GF-D8 (cell line): ENCODE measurements at places on chromosomes 5 and 9.

- no peak for DNase-seq
Measured at GRCh38 chr5:131272724-131273123, 8.9 kb downstream of the CDC42SE2 start.

- no peak for DNase-seq
Measured at GRCh38 chr9:118009614-118010013, 305.4 kb downstream of the TLR4 start.

DNA sequence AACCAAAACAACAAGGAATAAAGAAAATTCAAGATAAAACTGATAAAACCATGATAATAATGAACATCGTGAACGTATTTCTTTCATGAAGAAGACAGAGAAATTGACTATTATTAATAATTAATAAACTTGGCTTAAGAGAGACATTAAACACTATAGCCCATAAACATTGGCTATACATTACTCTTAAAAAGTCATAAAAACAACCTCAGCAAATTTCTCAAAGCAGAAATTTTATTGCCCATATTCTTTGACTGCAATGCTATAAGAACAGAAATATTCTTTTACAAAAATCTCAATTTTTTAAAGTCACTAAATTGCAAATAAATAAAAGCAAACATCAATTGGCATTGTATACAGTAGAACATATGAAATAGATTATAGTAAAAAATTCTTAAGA lies 42.5 kb downstream of the CSF2 start:
- no peak for DNase-seq

- no peak for DNase-seq
Measured at GRCh38 chr5:125006011-125006685, 259.7 kb upstream of the ZNF608 start.

DNA sequence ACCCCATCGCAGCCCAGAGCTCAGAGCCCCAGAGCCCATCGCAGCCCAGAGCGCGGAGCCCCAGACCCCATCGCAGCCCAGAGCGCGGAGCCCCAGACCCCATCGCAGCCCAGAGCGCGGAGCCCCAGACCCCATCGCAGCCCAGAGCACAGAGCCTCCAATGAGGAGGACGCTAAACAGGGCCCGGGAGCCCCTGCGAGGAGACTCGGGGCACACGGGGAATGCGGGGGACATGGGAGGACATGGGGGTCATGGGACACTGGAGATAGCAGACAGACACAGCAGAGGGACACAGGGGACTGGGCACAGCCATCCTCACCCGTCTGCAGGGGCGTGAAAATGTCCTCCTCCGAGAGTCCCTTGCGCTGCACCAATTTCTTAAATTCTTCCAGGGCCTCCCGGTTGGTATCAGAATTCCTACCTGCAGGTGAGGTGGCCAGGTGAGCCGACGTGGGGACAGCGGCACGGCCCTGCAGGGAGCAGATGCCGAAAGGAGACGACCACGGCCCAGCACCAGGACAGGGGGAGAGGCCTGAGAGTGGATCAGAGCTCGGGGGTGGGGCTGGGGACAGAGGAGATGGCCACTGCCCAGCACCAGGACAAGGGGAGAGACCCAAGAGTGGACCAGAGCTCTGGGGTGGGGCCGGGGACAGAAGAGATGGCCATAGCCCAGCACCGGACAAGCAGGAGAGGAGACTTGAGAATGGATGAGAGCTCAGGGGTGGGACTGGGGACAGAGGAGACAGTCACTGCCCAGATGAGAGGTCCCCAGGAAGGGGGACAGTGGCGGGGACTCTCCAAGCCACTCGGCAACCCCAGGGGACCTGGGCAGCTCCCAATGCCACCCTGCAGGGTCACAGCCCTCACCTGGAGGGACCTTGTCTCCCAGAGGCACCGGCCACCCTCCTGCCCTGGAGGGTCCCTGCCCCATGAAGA lies 2.8 kb downstream of the OBP2B start:
- no peak for DNase-seq

- DNase-seq = no peak
Measured at GRCh38 chr5:14217587-14217986, 74.4 kb downstream of the TRIO start.

DNA sequence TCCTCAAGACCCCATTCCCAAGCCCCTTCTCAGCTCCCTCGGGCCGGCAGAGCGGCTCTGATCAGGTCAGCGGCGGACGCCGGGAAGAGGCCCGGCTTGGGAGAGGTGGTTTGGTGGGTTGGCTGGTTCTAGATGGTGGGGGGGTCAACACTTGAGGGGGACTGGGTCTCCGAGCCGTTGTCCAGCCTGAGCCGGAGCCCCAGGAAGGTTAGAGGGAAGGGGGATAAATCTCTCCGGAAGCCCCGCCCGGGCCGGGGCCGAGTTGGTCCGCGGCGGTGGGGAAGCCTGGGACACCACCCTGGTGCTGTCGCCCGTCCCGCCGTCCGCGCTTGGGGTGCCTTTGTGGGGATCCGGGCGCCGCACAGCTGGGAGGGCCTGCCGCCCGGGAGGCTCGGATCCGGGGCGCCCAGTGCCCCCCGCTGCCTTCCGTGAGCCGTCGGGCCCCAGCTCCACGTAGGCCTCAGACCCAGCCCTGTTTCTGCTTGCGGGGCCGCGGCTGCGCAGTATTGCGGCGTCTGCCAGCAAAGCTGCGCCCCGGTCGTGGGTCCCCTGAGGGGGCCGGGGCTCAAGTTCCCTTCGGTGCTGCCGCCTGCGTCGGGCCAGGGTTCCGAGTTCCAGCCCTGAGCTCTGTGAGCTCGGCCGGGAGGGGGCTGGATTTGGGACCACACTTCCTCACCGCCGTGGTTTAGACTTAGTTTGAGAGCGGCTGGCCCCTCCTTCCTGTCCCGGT lies 542 bp upstream of the TRIM52 start:
- DNase-seq = no peak

GRCh38 chr5:54062958-54063357 lies 247.4 kb downstream of the ARL15 start:
- DNase-seq = no peak

GRCh38 chr9:113879318-113879717 lies 3.2 kb downstream of the ZNF618 start:
- no peak for DNase-seq

DNA sequence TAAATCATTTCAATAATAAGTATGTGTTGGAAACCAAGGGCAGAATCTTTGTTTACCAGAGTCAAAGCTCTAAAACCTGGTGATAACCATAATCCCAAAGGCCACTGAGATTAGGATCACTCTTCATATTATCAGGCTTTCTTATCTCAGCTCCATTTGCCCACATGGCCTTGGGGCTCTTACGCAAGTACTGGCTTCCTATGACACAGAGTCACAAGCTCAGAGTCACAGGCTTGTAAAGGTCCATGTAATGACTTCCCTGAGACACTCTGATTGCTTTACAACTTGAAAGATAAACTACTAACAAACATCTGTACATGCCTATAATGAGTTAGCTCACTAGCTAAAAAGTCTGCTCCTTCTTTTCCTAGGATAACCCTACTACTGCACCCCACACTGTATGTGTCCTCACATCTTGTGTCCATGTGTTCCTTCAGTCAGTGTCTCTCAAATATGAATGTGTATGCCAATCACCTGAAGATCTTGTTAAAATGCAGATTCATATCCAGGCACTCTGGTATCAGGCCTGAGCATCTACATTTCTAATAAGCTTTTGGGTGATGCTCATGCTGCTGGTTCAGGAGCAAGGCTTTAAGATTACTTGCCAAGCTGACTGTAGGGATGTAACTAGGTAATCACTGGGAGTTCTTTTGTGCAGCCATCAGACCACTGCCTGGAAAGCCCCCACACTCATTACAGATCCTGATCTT lies 28.4 kb downstream of the SEMA6A start:
- peak; percentile 28 for DNase-seq

GRCh38 chr5:139880416-139881142 lies 85.0 kb downstream of the PSD2 start:
- DNase-seq = no peak

- no peak for DNase-seq
Measured at GRCh38 chr5:42422656-42423280, 471 bp upstream of the GHR start.

GRCh38 chr9:5818424-5819142 lies 14.3 kb downstream of the ERMP1 start:
- no peak for DNase-seq

GRCh38 chr9:94577571-94577970 lies 16.1 kb downstream of the FBP2 start:
- no peak for DNase-seq

- DNase-seq = no peak
Measured at GRCh38 chr9:70561111-70561510, 146.7 kb upstream of the KLF9 start.

DNA sequence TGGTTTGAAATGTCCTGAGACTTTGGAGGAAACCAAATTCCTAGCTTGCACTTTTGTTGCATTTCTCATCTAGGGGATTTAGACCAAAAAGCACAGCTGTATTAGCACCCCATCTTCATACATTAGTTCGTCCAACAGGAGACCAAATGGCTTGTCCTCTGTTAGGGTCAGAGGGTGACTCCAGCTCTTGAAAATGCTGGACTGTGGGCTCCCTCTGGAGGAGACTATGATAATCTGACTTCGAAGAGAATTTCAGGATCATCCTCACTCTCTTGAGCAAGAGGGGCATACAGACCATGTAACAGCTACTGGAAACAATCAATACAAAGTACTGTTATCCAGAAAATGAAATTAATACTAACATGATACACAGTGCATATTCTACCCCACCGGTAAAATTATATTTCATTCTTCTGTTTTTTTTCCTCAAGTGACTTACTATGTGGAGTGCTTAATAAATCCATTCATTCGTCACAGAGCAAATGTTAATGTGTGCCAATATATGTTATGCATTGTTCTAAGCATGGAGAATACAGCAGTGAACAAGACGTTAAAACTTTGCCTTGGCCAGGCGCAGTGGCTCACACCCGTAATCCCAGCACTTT lies 63.7 kb upstream of the PPP2CA start:
- no peak for DNase-seq

DNA sequence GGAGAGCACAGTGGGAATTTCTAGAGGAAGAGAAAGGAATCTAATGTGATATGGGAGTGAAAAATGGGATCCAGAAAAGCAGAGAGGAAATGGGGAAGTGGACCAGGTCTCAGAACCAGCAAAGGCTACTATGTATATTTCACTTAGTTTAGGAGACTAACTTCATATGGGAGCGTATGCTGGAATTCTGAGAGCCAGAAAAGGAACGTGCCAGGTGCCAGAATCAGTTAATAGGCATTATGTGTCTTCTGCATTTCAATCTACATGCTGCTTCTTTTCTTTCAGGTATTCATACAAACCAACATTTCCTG lies 28.5 kb upstream of the IFNA14 start:
- DNase-seq = no peak

DNA sequence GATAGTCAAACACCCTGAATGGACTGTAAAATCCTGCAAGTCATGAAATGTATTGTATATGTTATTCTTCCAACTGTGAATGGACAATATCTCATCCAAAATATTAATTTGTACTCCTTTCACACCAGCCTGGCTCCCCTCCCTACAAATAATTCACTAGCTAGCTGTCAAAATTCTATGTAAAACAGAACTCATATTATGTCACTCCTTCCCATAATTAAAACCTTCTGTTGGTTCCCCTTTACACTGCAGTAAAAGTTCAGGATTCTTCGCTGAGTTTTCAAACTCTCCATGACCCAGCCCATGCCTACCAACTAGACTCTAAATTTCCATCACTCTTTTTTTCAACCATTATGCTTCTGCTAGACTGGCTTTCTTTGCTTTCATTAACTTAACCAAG lies 857.1 kb downstream of the TAF11L14 start:
- DNase-seq = no peak

DNA sequence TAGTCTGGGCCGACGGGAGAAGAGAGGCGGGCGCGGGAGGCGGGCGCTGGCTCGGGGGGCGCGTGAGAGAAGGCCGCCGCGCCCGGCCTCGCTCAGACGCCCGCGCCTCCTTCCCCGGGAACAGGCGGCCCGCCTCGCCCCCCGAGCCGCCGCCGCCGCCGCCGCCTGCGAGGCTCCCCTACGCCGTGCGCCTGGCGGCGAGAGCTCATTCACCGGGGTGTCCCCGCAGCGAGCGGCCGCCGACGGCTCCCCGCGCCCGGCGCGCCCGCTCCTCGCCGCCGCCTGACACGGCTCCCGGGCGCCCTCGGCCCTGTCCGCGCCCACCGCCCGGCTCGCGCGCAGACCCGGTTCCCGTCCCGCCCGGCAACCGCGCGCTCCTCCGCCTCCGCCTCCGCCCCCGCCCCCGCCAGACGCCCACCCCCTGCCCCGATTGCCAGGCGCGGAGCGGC lies at the start of gene GNAQ:
TSS of gene GNAQ (minus strand) at position 368 of the 449 bp plus-strand sequence. CDS start 576 bp downstream, outside the sequence.
- DNase-seq = no peak

DNA sequence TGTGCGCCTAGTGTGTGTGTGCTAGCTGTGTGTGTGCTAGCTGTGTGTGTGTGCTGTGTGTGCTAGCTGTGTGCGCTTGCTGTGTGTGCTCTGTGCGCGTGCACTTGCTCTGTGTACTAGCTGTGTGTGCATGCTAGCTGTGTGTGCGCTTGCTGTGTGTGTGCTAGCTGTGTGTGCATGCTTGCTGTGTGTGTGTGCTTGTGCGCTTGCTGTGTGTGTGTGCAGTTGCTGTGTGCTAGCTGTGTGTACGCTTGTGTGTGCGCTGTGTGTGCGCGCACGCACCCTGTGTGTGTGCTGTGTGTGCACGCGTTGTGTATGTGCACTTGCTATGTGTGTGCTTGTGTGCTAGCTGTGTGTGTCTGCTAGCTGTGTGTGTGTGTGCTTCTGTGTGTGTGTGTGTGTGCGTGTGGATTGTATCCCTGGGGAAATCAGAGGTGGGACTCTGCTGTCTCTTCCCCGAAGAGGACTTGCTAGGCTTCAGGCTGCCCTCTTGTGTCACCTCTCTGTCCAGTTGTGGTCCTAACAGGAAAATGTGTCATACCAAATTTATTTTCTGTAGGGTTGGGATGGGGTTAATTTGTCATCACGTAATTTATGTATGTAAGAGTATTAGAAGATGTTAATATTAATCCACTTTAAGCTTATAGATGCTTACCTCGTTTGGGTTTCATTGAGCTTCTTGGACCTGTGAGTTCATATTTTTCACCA lies 38.9 kb downstream of the TPPP start:
- no peak for DNase-seq

DNA sequence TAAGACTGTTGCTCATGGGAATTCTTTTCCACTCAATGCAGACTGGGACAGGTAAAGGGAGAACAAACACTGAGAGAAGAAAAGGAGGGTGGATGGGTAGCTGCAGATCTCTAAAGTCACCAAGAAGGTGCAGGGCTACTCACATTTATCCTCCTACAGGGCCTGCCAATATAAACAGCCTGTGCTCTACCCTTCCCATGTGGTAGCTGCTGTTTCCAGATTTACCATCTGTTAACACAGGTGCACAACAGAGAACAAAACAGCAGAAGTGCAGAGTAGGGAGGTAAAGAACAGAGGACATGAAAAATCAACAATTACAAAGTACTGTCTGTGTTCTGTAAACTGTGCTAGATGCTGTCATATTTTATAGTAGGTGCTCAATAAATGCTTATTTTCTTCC lies 26.0 kb downstream of the JAKMIP2 start:
- DNase-seq = no peak

DNA sequence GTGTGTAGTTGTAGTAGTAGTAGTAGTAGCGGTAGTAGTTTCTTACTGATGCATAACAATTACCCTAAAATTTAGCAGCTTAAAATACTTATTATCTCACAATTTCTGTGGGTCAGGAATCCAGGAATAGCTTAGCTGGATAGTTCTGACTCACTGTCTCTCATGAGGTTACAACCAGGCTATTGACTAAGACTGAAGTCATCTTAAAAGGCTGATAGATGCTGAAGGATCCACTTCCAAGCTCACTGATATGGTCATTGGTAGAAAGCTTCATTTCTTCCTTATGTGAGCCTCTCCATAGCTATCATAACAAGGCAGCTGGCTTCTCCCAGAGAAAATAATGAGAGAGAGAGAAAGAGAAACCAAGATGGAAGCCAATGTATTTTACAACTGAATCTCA lies 147.5 kb upstream of the FBXL17 start:
- DNase-seq = no peak
